ENCODE measurements at places on chromosomes 16 and 17. TPM values are rescaled to one million over a fixed set of nuclear protein-coding genes. Genes with fewer than 3 reads are reported as not detected.

The HOXB9 gene
- total RNA-seq: 0.12 TPM

The PDP2 gene
- 3.9 TPM for total RNA-seq

The SPN gene
- total RNA-seq: 0.60 TPM

The HBA1 gene
- total RNA-seq: 32.9 TPM

The NAGS gene
- total RNA-seq: 1.3 TPM

The MYH13 gene
- not detected for total RNA-seq

The ADAMTS18 gene
- 0.75 TPM for total RNA-seq

The ZBTB4 gene
- 85.5 TPM for total RNA-seq

The SLC38A8 gene
- total RNA-seq: not detected

The TMEM114 gene
- total RNA-seq: not detected

The PSMD11 gene
- 83.0 TPM for total RNA-seq

The CCDC154 gene
- total RNA-seq: 3.5 TPM

The CES3 gene
- 1.4 TPM for total RNA-seq

The CACNG1 gene
- total RNA-seq: not detected

The NTN1 gene
- total RNA-seq: 12.5 TPM
